ENCODE measurements at places on chromosomes 7 and 10.

GRCh38 chr7:64045301-64046040 is at the start of gene ZNF727:
TSS of gene ZNF727 (plus strand) at chr7:64045434. CDS start at chr7:64045622, 188 bp downstream.
- H3K27ac ChIP-seq = no peak within 1 kb of the TSS
- no peaks in the 10 kb centered on the region for H3K27me3 ChIP-seq
- peak; percentile 41 for DNase-seq
- H3K36me3 ChIP-seq = no peaks in the 10 kb centered on the region

GRCh38 chr7:49670991-49671390 is 102.4 kb upstream of the VWC2 start:
- H3K4me3 ChIP-seq = no peak overlapping the region
- no peaks in the 10 kb centered on the region for H3K4me1 ChIP-seq
- DNase-seq = no peak
- H3K36me3 ChIP-seq = no peaks in the 10 kb centered on the region
- H3K27me3 ChIP-seq = no peaks in the 10 kb centered on the region

DNA sequence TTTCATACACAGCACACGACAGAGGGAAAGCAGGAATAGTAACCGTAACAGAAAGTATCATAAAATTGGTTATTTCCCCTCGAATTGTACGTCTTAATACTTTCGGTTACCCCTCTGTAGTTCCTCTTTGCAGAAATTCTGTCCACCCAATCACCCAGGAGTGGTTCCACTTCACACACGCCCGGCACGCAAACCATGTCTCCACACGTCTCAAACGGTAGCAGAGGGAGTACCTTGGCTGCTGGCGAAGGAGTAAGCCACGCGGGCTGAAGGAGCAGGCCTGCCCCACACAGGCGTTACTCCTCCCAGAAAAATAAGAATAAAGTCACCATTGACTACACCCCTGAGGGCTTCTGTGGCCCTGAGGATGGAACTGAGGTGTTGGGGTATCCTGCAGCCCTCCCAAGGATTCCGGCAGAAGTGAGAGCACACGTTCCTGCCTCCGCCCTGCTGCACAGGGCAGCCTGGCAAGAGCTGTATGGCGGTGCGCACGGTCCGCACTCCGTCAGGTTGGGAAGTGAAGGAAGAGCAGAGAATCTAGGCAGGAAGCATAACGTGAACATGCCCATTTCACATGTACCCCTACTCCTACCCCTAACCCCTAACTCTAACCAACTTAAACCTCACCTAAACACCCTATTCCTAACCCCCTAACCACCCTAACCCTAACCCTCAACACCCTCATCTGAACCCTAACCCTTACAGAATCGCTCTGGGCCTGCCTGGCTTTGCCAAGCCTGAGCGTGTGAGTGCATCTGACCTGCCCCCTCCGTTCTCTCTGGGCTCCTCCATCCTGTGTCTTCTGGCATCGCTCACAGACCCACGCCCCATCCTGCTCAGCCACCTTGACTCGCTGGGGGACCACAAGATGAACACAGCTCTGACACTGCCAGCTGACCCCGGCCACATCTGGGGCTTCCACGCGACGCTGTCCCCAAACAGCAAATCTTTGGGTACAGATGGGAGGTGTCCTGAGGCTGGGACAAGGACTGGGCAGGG is 18.2 kb downstream of the GPR146 start:
- no peaks in the 10 kb centered on the region for H3K36me3 ChIP-seq
- no peak overlapping the region for H3K27ac ChIP-seq
- H3K4me3 ChIP-seq = no peak overlapping the region
- no peaks in the 10 kb centered on the region for H3K27me3 ChIP-seq

DNA sequence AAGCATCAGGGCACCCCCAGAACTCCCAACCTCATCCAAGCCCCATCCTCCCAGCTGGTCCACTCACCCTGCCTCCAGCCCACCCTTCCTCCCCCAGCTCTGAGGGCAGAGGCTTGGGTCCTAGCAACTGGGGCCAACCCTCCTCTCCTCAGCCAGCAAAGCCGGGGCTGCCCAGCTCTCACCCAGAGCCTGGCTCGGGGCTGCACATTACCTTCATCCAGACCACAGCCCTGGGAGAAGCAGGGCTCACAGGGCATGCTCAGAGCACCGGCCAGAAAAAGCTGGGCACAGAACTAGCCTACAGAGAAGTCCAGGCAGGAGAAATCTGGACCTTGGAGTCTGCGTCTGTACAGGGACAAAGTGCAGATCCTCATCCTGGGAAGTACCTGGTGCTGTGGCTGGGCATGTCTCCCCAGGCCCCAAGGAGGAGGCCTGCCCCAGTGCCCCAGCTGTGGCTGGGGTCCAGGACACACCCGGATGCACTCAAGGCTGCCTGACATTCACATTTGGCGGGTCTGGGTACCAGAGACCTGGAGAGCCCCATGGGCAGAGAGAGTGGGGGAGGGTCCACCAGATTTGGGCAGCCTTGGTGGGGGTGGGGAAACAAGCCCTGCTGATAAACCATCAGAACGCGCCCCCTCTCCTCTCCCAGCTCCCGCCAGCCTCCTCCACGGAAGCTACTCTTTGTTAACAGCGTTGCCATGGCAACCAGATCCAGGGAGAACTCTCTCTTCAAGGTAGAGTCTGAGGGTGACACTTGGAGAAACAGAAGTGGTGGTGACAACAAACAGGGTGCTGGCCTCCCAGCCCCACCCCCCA is 5.1 kb downstream of the RASGEF1A start:
- peaks cover 14% of the 10 kb centered on the region for H3K27me3 ChIP-seq
- no peak for DNase-seq
- no peaks in the 10 kb centered on the region for H3K36me3 ChIP-seq
- H3K4me3 ChIP-seq = no peak overlapping the region
- H3K27ac ChIP-seq = no peak overlapping the region

- H3K36me3 ChIP-seq = no peaks in the 10 kb centered on the region
- no peaks in the 10 kb centered on the region for H3K4me1 ChIP-seq
- H3K4me3 ChIP-seq = no peak overlapping the region
- no peak overlapping the region for H3K27ac ChIP-seq
- DNase-seq = no peak
These were observed 64.4 kb downstream of the KCND2 start for GRCh38 chr7:120337308-120337907.
